Upper lobe of left lung (tissue), 6 donors: ENCODE measurements at places on chromosomes 6 and 20. TPM values are rescaled to one million over a fixed set of nuclear protein-coding genes. Genes with fewer than 3 reads are reported as not detected.

MTO1 gene
- 56.6 TPM for total RNA-seq

ZDHHC14 gene
- 8.4 TPM for total RNA-seq

COL12A1 gene
- total RNA-seq = 33.3 TPM

CLPSL1 gene
- not detected for total RNA-seq

SLC17A2 gene
- total RNA-seq = not detected

MOG gene
- total RNA-seq = not detected

HINT3 gene
- total RNA-seq = 29.3 TPM

CALHM4 gene
- total RNA-seq = not detected

CEP85L gene
- 7.5 TPM for total RNA-seq

DLL1 gene
- total RNA-seq = 17.8 TPM

GRCh38 chr6:22668307-22668706 is 98.9 kb downstream of the HDGFL1 start:
- no peaks in the 10 kb centered on the region for H3K36me3 ChIP-seq
- H3K4me3 ChIP-seq = no peak overlapping the region
- H3K27ac ChIP-seq = no peak overlapping the region
- no peaks in the 10 kb centered on the region for H3K27me3 ChIP-seq
- no peak for DNase-seq
- H3K4me1 ChIP-seq = no peaks in the 10 kb centered on the region

GRCh38 chr6:84415517-84415916 is 188.1 kb upstream of the CEP162 start:
- DNase-seq = no peak
- H3K27me3 ChIP-seq = no peaks in the 10 kb centered on the region
- H3K4me3 ChIP-seq = no peak overlapping the region
- H3K27ac ChIP-seq = no peak overlapping the region
- no peaks in the 10 kb centered on the region for H3K4me1 ChIP-seq
- no peaks in the 10 kb centered on the region for H3K36me3 ChIP-seq

GRCh38 chr6:158445426-158446085 is 114.3 kb upstream of the TMEM181 start:
- no peaks in the 10 kb centered on the region for H3K27me3 ChIP-seq
- H3K4me1 ChIP-seq = no peaks in the 10 kb centered on the region
- no peak overlapping the region for H3K4me3 ChIP-seq
- no peak overlapping the region for H3K27ac ChIP-seq
- no peaks in the 10 kb centered on the region for H3K36me3 ChIP-seq

- no peaks in the 10 kb centered on the region for H3K36me3 ChIP-seq
- H3K27ac ChIP-seq = peak overlapping the region; percentile 80
- peaks cover 41% of the 10 kb centered on the region for H3K4me1 ChIP-seq
- no peak overlapping the region for H3K4me3 ChIP-seq
- H3K27me3 ChIP-seq = no peaks in the 10 kb centered on the region
Observed at GRCh38 chr6:166598441-166599138, 12.1 kb upstream of the RAMACL start.

- H3K4me3 ChIP-seq = no peak overlapping the region
- no peaks in the 10 kb centered on the region for H3K36me3 ChIP-seq
- no peak overlapping the region for H3K27ac ChIP-seq
- no peak for DNase-seq
Observed at GRCh38 chr6:117615750-117616390, 13.6 kb upstream of the GOPC start.

- H3K36me3 ChIP-seq = no peaks in the 10 kb centered on the region
- no peaks in the 10 kb centered on the region for H3K4me1 ChIP-seq
- DNase-seq = no peak
- no peaks in the 10 kb centered on the region for H3K27me3 ChIP-seq
Observed at GRCh38 chr20:43726811-43727338, at the start of gene GTSF1L. Gene GTSF1L (minus strand): TSS chr20:43727002. CDS start chr20:43726694, 308 bp downstream.

DNA sequence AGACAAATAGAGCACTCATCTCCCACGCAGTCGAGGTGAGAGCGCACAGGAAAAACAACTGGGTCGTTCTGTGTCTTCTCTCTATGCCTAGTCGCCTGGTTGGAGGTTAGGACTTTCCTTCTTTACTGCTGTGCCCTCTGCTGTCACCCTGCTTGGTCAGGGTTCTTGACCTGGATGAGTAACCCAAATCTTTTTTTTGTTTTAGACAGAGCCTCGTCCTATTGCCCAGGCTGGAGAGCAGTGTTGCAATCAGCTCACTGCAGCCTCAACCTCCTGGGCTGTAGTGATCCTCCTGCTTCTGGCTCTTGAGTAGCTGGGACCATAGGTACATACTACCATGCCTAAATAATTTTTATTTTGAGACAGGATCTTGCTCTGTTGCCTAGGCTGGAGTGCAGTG is 24.5 kb downstream of the PRPF6 start:
- peaks cover 77% of the 10 kb centered on the region for H3K36me3 ChIP-seq
- no peak overlapping the region for H3K27ac ChIP-seq
- no peak for DNase-seq
- no peak overlapping the region for H3K4me3 ChIP-seq
- no peaks in the 10 kb centered on the region for H3K27me3 ChIP-seq

GRCh38 chr20:57445298-57445697 is 54.1 kb downstream of the RBM38 start:
- H3K27me3 ChIP-seq = no peaks in the 10 kb centered on the region
- H3K36me3 ChIP-seq = no peaks in the 10 kb centered on the region
- H3K4me1 ChIP-seq = peaks cover 19% of the 10 kb centered on the region
- H3K27ac ChIP-seq = no peak overlapping the region
- no peak overlapping the region for H3K4me3 ChIP-seq
- DNase-seq = no peak

DNA sequence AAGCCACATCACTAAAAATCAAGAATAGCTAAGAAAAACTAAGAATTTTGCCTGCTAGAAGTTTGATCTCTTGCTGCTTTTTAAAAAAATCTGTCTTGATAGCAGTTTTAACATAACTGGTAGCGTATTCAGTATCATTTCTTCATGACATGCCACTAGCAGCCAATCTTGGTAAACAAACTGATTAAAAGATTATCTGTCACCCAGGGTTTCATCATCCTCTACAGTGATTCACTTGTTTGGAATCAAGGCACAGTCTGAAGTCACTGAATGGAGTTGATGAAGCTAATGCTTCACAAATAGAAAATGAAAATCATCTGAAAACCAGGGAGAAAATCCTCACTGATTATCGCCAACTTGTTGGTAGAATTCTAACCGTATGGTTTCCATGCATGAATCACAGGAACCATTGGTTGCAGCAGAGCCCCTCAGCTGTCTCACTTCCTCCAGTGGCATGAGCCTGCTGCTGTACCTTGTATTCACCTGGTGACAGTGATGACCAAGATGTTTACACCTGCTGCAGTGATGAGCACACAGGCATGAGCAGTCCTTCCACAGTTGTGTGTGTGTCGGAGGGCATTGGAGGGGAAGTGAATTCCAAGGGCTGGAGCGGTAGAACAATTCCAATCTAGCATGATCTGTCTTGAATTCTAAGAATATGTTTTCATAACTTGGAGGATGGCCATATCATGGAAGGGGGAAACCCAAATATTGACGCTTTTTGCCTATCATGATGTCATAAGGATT is 275.0 kb downstream of the KHDC1L start:
- DNase-seq = no peak
- H3K4me3 ChIP-seq = no peak overlapping the region
- no peaks in the 10 kb centered on the region for H3K36me3 ChIP-seq
- H3K4me1 ChIP-seq = peaks cover 3% of the 10 kb centered on the region

GRCh38 chr6:67127041-67127440 is 1420.0 kb upstream of the EYS start:
- H3K27ac ChIP-seq = no peak overlapping the region
- H3K4me1 ChIP-seq = no peaks in the 10 kb centered on the region
- no peak for DNase-seq
- H3K27me3 ChIP-seq = no peaks in the 10 kb centered on the region
- no peak overlapping the region for H3K4me3 ChIP-seq
- H3K36me3 ChIP-seq = no peaks in the 10 kb centered on the region

DNA sequence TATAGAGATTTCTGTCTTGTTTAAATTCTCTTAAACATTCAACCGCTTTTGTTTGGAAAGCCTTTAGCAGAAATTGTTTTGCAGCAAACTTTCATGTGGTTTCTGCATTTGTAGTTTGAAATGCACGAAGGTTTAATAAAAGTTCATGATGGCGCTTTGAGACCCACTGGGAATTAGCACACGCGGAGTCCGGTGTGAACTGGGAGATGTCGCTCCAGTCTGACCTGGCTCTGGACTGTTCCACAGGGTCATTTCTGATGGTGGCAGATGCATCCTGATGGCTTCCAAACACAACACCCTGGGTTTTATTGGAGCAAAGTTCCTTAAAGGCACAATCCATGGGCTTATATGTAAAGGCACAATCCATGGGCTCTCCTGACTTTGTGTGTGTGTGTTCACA is 78.1 kb upstream of the MTHFD1L start:
- H3K4me3 ChIP-seq = no peak overlapping the region
- DNase-seq = no peak
- no peaks in the 10 kb centered on the region for H3K27me3 ChIP-seq
- H3K4me1 ChIP-seq = no peaks in the 10 kb centered on the region
- H3K27ac ChIP-seq = no peak overlapping the region

DNA sequence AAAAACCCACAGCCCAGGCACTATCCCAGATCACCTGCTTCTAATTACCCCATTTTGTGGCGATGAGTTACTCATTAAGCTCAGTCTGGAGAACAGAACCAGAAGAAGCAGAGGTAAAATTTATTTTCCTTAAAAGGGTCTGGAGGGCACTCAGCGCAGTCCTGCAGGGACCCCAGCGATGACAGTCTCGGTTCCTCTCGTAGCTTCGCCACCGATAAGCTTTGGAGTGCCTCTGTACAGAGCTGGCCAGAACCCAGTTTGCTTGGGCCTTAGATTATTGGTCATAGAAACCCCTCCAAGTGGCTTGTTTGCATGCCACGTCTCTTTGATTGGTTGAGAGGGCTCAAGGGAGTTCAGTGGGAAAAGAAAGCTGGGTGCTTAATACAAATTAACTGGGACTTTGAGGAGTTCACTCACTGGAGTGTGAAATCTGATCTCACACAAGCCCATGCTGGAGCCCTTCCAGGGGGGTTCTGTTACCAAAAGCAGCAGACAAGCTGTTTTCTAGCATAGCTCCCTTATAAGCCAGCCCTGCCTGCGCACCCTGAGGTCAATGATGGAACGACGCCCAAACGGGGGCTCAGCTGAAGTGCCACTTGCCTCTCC is 158.5 kb upstream of the ARID1B start:
- peak; percentile 57 for DNase-seq
- peaks cover 11% of the 10 kb centered on the region for H3K4me1 ChIP-seq
- no peaks in the 10 kb centered on the region for H3K36me3 ChIP-seq
- H3K27ac ChIP-seq = no peak overlapping the region
- H3K4me3 ChIP-seq = peak overlapping the region; percentile 1

DNA sequence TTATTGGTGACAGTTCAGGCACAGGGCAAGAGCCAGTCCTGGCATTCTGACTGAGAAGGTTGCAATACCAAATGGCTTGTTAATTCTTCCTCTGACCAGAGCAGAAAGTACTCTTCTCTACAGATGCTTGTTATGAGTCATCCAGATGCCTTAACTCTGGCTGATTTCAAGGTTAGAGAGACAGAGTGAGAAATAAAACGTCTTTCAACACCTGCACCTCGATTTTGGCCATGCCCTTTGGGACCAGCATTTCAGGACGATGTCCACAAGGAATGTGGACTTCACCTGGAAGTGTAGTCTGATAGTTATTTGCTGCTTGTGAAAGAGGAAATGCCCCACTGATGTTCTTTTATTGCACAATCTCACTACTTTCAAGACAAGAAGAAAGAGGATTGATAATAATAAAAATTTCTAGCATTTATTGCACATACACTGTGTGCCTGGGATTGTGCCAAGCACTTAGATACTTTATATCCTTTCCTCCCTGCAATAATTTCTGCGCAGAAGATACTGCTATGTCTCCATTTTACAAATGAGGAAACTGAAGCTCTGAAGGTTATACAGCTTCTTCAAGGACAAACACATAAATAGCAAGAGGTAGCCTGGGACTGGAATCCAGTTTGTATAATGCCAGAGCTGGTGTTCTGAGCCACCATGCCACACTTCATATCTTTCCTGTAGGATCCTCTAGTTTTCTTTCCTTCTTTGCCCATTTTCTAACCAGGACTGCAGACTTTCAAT is 33.5 kb upstream of the MCM3 start:
- H3K4me1 ChIP-seq = no peaks in the 10 kb centered on the region
- no peaks in the 10 kb centered on the region for H3K36me3 ChIP-seq
- H3K27ac ChIP-seq = no peak overlapping the region
- no peak for DNase-seq

DNA sequence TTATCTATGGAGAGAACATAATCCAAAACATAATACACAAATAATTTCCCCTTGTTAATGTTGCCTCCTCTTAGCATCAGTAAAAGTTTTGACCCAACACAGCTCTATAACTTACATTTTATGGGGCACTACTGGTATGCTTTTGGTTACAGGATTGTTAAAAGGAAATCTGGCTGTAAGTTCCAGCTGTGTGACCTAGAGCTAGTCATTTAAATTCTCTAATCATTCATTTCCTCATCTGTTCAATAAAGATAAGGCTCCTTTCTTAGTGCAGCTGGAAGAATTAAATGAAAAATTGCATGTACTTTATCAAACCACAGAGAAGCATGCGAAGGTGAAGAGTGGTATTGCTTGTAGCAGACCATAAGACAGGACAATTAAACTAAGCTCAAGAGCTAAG is 4.6 kb downstream of the SLC17A2 start:
- DNase-seq = no peak
- H3K4me3 ChIP-seq = no peak overlapping the region
- H3K27me3 ChIP-seq = no peaks in the 10 kb centered on the region
- H3K27ac ChIP-seq = no peak overlapping the region
- no peaks in the 10 kb centered on the region for H3K36me3 ChIP-seq
- no peaks in the 10 kb centered on the region for H3K4me1 ChIP-seq

DNA sequence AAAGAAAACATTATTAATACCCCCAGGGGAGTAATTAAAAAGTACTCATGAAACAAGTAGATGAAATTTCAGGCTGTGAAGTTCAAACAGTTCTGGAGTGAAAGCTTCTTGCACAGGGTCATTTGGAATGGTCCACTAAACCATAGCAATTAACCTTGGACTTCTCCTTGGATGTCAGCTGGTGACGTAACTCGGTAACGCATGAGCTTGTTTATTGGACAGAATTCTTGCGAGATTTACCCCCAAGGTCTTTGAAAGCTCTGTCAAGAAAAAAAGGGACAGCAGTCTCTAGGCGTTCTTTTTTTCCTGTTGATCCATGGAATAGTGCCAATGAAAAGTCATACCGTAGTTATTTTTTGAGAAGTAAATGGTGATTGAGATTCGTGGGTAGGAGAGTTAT is 2.2 kb downstream of the CD83 start:
- DNase-seq = no peak
- H3K27me3 ChIP-seq = no peaks in the 10 kb centered on the region
- H3K27ac ChIP-seq = no peak overlapping the region
- H3K36me3 ChIP-seq = no peaks in the 10 kb centered on the region

- H3K4me3 ChIP-seq = no peak overlapping the region
- no peaks in the 10 kb centered on the region for H3K36me3 ChIP-seq
- H3K27ac ChIP-seq = no peak overlapping the region
- no peaks in the 10 kb centered on the region for H3K4me1 ChIP-seq
Observed at GRCh38 chr6:154590756-154591155, 80.3 kb upstream of the CNKSR3 start.

- H3K4me1 ChIP-seq = no peaks in the 10 kb centered on the region
- no peak for DNase-seq
- no peak overlapping the region for H3K4me3 ChIP-seq
- no peak overlapping the region for H3K27ac ChIP-seq
- no peaks in the 10 kb centered on the region for H3K27me3 ChIP-seq
Observed at GRCh38 chr6:63923139-63923739, 287.6 kb downstream of the PHF3 start.
